ENCODE measurements at places on chromosomes 6 and 20.

- no peaks in the 10 kb centered on the region for H3K27me3 ChIP-seq
- no peaks in the 10 kb centered on the region for H3K36me3 ChIP-seq
- H3K4me1 ChIP-seq: no peaks in the 10 kb centered on the region
- no peak overlapping the region for H3K27ac ChIP-seq
- H3K4me3 ChIP-seq: no peak overlapping the region
These were observed 87.8 kb downstream of the GINS1 start for GRCh38 chr20:25495189-25495824.

GRCh38 chr6:86686496-86686895 lies 250.8 kb upstream of the HTR1E start:
- no peak overlapping the region for H3K4me3 ChIP-seq
- no peaks in the 10 kb centered on the region for H3K27me3 ChIP-seq
- H3K27ac ChIP-seq: no peak overlapping the region
- no peaks in the 10 kb centered on the region for H3K36me3 ChIP-seq
- DNase-seq: no peak

DNA sequence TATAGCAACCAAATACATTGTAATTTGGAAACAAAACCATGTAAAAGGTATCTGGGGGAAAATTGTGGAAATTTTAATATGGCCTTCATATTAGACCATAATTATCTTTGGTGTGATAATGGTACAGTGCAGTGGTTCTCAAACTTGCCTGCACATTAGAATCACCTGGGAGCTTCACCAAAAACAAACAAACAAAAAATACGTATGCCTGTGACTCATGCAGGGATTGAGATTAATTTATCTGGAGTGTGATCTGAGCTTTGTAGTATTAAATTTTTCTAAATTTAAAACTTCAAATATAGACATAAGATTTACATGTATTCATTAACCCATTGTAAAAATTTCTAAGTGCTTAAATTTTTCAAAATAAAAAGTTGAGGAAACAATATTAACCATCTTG lies 31.5 kb downstream of the ARHGAP18 start:
- peaks cover 31% of the 10 kb centered on the region for H3K4me1 ChIP-seq
- H3K36me3 ChIP-seq: no peaks in the 10 kb centered on the region
- H3K27me3 ChIP-seq: no peaks in the 10 kb centered on the region
- no peak overlapping the region for H3K27ac ChIP-seq

GRCh38 chr6:32240686-32241085 lies 16.8 kb upstream of the NOTCH4 start:
- no peaks in the 10 kb centered on the region for H3K36me3 ChIP-seq
- no peaks in the 10 kb centered on the region for H3K27me3 ChIP-seq
- H3K4me1 ChIP-seq: peaks cover 9% of the 10 kb centered on the region
- no peak overlapping the region for H3K4me3 ChIP-seq
- no peak overlapping the region for H3K27ac ChIP-seq

DNA sequence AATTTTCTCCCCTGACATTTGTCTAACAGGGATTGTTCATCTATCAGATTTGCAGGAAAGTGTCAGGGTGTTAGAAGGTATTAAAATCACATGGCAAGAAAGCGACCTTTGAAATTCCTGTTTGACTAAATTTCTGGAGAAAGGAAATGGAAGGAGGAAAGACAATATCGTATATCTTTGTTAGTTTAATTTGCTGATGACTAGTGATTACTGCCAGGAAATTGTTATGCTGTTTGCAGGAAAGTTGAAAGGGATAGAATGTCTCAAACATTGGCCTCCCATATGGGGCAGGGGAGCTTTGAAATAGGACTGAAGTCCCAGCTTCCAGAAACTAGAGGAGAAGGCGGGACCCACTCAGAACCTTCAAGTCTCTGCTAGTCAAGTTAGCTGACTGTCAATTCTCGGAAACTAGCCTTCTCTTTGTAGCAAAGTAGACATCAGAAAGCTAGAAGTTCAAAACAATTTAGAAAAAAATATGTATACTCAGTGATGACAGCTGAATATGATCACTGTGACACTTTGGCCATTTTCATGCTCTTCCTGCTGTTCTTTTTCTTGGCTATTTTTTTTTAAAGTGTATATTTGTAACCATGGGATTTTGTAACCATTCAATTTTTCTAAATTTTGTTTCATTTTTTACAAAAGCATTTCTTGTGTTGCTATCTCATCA lies 53.4 kb upstream of the RALGAPA2 start:
- H3K27ac ChIP-seq: no peak overlapping the region
- no peak for DNase-seq
- no peaks in the 10 kb centered on the region for H3K36me3 ChIP-seq
- H3K4me3 ChIP-seq: no peak overlapping the region
- H3K27me3 ChIP-seq: no peaks in the 10 kb centered on the region
- no peaks in the 10 kb centered on the region for H3K4me1 ChIP-seq

DNA sequence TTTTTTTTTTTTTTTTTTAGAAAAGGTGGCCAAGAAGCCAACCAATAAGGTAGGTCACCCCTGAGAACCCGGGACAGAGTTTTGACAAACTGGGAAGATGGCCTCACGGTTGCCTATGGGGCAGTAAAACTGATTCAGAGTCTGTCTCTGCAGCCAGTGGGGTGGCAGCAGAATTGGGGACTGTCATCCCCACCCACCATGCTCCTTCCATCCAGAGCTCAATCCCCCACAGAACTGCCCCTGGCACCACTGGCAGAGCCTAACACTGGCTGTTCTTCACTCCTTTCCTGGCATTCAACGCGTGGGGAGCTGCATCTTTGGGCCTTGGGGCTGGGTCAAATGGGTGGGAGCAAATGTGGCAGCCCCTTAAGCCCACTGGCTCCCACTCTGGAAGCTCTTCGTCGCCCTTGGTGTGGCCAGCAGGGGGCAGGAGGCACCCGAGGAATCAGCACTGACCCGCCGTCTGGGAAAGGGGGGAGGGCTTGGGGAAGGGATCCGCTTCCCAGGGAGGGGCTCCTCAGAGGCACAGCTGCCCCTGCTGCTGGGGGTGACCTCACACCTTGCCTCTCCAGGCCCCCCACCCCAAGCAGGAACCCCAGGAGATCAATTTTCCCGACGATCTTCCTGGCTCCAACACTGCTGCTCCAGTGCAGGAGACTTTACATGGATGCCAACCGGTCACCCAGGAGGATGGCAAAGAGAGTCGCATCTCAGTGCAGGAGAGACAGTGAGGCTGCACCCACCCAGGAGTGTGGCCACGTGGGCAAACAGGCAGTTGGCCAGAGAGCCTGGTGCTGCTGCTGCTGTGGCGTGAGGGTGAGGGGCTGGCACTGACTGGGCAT lies 10.4 kb downstream of the CD40 start:
- H3K27ac ChIP-seq: no peak overlapping the region
- DNase-seq: no peak
- no peaks in the 10 kb centered on the region for H3K4me1 ChIP-seq
- no peaks in the 10 kb centered on the region for H3K27me3 ChIP-seq
- H3K4me3 ChIP-seq: no peak overlapping the region
- no peaks in the 10 kb centered on the region for H3K36me3 ChIP-seq

DNA sequence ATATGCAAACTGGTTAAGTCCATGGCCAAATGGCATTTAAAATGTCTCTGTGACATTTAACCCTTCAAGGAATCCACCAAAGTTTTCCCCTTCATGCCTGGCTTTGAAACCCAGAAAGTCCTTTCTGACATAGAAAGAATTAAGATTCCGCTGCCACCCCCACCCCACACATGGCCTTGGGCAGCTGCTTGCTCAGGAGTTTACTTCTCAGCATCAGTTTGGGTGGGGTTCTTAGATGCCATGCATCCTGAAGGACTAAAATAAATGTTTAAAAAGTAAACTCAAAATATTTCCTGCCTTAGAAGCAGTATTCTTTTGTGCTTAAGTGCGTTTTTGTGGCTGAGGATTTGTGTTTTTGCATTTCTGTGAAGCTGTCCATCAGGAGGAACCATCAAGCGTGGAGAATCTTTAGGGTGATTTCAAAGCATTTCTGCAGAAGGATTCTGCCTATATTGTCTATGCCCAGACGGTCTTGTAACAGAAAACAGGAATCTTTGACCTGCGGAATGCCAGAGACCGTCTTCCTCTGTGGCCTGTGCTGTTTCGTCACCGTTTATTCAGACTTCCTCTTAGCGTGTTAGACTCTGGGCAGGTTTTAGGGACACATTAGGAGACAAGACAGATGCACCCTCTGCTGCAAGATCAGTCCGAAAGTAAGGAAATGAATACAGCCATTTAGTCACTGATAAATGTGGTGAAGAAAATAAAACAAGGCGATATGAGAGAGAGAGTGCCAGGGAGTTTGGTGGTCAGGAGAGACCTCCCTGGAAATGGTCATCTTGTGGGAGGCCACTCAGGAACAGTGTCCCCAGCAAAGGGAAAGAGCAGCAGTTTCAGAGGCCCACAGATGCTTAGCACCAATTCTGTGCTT lies 6.2 kb downstream of the DUSP22 start:
- H3K27ac ChIP-seq: no peak overlapping the region
- H3K4me1 ChIP-seq: peaks cover 23% of the 10 kb centered on the region
- H3K4me3 ChIP-seq: no peak overlapping the region
- no peaks in the 10 kb centered on the region for H3K27me3 ChIP-seq
- no peaks in the 10 kb centered on the region for H3K36me3 ChIP-seq

GRCh38 chr20:49821870-49822331 lies 9.3 kb downstream of the SLC9A8 start:
- H3K4me3 ChIP-seq: no peak overlapping the region
- H3K27me3 ChIP-seq: no peaks in the 10 kb centered on the region
- H3K27ac ChIP-seq: no peak overlapping the region

DNA sequence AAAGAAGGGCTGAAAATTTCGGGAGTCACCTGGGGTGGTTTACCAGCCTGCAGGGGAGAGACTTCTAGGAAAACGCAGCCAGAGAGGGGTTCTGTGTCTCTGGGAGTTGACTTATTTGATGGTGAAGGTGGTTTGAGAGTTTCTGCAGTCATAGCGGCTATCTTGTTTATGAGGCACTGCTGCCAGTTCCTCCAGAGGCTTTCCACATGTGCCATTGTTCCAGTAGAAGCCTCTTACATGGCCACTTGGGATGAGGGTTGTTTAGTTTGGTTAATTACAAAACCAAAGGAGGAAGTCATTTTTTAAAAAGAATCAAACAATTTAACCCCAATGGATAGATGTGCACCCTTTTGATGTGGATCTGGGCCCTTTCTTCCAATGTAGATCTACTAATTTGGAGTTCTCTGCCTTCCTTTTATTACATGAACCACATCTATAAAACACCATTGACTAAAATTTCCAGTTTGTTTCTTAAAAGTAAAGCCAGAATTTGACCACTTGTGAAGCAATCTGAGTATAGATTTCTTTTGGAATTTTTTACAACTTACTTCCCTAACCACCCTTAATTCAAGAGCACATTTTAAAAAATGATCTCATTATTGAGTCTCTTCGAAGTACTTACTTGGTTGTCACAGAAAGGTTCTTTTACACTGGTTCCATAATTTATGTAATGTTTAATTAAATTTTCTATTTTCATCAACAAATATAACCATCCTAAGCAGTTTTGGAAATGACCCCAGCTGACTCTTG lies 97.6 kb downstream of the TCP11 start:
- no peak overlapping the region for H3K4me3 ChIP-seq
- no peak for DNase-seq
- no peaks in the 10 kb centered on the region for H3K27me3 ChIP-seq

- H3K27me3 ChIP-seq: no peaks in the 10 kb centered on the region
- H3K4me3 ChIP-seq: no peak overlapping the region
These were observed 41.4 kb downstream of the NOL4L start for GRCh38 chr20:32543570-32544259.

DNA sequence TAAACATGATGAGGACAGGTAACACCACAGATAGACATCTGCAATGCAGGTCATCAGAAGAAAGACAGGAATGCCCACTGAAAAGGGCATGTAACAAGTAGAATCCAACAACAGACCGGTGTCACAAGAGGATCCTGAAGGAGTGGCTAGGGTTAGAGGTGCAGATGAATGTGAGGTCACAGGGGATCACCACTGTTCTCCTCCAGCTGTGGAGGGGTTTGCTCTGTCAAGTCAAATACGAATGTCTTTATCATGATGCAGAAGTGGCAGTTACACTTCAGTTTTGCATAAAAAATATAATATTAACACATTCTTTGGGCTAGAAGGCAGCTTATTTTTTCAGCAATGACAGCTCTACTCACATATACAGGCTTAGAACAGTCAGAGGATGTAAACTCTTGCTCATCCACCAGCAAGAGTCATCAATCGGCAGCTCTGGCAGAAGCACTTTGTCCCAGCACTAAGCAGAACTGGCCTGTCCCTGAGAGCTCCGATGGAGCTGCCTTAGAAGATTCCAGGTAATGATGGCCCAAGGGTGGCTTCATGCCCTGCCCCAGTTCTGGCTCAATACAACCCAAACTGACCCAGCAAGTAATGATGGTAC lies 130.4 kb upstream of the TRAF3IP2 start:
- H3K36me3 ChIP-seq: peaks cover 14% of the 10 kb centered on the region
- H3K27ac ChIP-seq: peak overlapping the region; percentile 28
- no peaks in the 10 kb centered on the region for H3K27me3 ChIP-seq
- no peak overlapping the region for H3K4me3 ChIP-seq

- H3K4me3 ChIP-seq: no peak overlapping the region
- H3K36me3 ChIP-seq: no peaks in the 10 kb centered on the region
- no peaks in the 10 kb centered on the region for H3K27me3 ChIP-seq
- H3K4me1 ChIP-seq: no peaks in the 10 kb centered on the region
- H3K27ac ChIP-seq: no peak overlapping the region
These were observed 84.2 kb downstream of the BCAS1 start for GRCh38 chr20:53986037-53986650.

DNA sequence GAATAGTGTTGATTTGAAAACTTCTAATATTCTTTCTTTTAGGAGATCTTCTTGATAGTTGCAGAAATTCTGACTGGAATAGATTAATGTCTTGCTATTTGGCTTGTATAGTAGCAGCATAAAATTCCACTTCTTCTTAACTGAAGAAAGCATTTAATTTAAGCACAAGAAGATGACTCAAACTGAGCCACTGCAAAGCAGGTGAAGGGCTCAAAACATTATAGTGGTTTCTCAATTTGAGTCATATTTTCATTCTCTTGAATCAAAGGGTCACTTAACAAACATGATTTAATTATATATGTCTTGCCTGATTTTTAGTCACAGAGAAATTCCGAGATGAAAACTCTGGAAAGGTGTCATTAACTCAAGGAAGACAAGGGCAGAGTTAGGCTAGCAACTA lies 239.3 kb downstream of the ZNF217 start:
- H3K36me3 ChIP-seq: no peaks in the 10 kb centered on the region
- no peak overlapping the region for H3K27ac ChIP-seq
- no peaks in the 10 kb centered on the region for H3K4me1 ChIP-seq
- no peaks in the 10 kb centered on the region for H3K27me3 ChIP-seq
- no peak for DNase-seq
- no peak overlapping the region for H3K4me3 ChIP-seq

- H3K27ac ChIP-seq: no peak overlapping the region
- H3K4me3 ChIP-seq: no peak overlapping the region
- no peaks in the 10 kb centered on the region for H3K36me3 ChIP-seq
- no peaks in the 10 kb centered on the region for H3K27me3 ChIP-seq
- H3K4me1 ChIP-seq: no peaks in the 10 kb centered on the region
These were observed 62.9 kb downstream of the B3GAT2 start for GRCh38 chr6:70894001-70894400.

GRCh38 chr20:43751167-43752050 lies 24.6 kb upstream of the GTSF1L start:
- no peak overlapping the region for H3K4me3 ChIP-seq
- H3K27ac ChIP-seq: no peak overlapping the region
- no peak for DNase-seq
- H3K4me1 ChIP-seq: peaks cover 30% of the 10 kb centered on the region

Data from CD4-positive, alpha-beta memory T cell (primary cell).